ENCODE measurements at places on chromosomes 4 and X.

DNA sequence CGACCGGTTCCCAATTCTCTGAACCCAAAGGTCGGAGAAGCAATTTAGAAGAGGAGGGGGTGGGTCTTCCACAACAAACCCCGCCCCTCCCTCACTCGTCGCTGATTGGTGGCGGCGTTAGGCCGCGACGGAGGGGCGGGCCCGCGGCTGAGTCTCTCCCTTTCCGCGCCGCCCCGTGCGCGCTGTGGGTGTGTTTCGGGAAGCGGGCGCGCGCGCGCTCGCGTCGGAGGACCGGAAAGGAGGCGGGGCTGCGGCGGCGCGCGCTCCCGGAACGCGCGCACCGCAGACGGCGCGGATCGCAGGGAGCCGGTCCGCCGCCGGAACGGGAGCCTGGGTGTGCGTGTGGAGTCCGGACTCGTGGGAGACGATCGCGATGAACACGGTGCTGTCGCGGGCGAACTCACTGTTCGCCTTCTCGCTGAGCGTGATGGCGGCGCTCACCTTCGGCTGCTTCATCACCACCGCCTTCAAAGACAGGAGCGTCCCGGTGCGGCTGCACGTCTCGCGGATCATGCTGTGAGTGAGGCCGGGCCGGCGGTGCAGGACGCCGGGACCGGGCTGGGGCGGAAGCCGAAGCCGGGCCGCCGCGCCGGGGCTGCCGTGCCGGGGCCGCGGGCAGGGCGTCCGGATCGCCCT is at the start of gene SPCS3:
Gene SPCS3 (plus strand): TSS at position 263 of the 636 bp plus-strand sequence. CDS start 111 bp downstream, at position 374.
- DNase-seq = peak; percentile 92

- no peak for DNase-seq
These were observed 19.9 kb downstream of the PHKA1 start for GRCh38 chrX:72694170-72694569.

- DNase-seq = peak; percentile 17
These were observed 153.8 kb upstream of the AGA start for GRCh38 chr4:177596035-177596434.

DNA sequence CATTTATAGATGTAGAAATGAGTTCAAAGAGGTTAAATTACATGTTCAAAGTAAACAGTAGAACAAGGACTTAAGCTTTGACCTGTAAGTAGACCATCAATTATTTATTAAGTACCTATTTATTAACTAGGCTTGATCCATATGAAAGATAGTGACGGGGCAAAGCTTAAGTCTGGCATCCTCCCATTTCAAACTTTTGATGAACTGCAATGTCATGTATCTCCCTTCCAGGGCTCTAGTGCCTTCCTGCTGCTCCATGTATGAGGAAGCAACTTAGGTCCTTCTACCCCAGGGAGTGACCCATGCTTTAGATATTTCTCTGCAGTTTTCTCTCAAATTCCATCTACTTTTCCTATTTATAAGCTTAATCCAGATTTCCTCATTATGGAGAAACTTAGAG is 31.9 kb upstream of the ANTXR2 start:
- DNase-seq = no peak

GRCh38 chrX:16778545-16778944 is 7.7 kb upstream of the TXLNG start:
- no peak for DNase-seq

- DNase-seq = no peak
These were observed 15.1 kb downstream of the PPEF1 start for GRCh38 chrX:18722500-18723071.

DNA sequence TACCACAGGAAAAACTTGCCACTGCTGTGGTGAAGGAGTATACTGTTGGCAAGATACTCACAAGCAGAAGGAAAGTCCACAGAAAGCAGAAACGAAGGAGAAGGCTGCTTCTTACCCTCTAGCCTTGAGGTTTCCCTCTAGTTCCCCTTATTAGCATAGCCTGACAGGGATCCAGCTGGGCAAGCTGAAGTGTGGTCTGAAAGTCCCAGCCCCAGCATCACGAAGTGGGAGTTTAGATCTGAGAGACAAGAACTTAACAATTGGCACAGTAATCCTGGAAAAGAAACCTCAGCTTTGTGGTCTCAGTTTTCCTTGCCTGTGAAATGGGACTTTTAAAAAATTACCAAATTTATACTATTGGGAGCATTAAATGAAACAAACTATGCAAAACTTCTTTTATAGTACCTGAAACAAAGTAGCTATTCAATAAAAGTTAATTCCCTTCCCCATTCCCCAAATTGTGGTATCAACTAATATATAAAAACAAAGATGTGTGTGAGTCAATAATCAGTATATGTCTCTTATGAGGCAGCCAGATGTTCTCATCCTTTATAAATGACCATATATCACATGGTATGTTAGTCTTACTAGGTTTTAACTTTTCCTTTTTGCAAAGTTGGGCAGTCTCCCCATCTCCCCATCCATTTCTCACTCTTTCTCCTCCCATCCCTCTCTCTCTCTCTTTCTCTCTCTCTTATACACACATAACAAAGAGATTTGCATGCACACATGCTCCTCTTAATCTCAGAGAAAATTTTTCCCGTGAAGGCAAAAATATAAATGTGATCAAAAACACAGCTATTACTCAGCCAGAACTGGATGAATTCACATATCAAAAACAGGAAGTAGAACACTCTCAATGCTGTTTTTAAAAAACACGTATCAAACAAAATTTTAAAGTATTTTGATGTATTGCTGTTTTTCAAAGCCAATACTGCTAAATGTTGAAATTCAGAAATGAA is 57.8 kb downstream of the SCFD2 start:
- DNase-seq = no peak

Measured in activated T-helper 2 cell treated with anti-CD3 and anti-CD28 coated beads, Interferon-gamma antibody, Interleukin-2, Interleukin-4, amounts not matched to agents 10 μg/mL and 5 μg/mL and 100 μg/mL, durations not matched to agents 14 hours and 24 hours and 36 hours (primary cell).